ENCODE measurements at places on chromosomes 2 and 18.

GRCh38 chr2:238868067-238868524 lies 20.2 kb downstream of the TWIST2 start:
- no peak for DNase-seq

GRCh38 chr2:209208211-209208610 lies 215.6 kb upstream of the MAP2 start:
- peak; percentile 20 for DNase-seq

- DNase-seq = no peak
Measured at GRCh38 chr2:1758774-1759610, 14.7 kb upstream of the PXDN start.

- DNase-seq = peak; percentile 89
Measured at GRCh38 chr2:85413592-85414420, 3.6 kb upstream of the CAPG start.

- no peak for DNase-seq
Measured at GRCh38 chr18:28522236-28522635, 345.3 kb upstream of the CDH2 start.

- DNase-seq = no peak
Measured at GRCh38 chr2:218028189-218028495, 25.3 kb upstream of the TNS1 start.

DNA sequence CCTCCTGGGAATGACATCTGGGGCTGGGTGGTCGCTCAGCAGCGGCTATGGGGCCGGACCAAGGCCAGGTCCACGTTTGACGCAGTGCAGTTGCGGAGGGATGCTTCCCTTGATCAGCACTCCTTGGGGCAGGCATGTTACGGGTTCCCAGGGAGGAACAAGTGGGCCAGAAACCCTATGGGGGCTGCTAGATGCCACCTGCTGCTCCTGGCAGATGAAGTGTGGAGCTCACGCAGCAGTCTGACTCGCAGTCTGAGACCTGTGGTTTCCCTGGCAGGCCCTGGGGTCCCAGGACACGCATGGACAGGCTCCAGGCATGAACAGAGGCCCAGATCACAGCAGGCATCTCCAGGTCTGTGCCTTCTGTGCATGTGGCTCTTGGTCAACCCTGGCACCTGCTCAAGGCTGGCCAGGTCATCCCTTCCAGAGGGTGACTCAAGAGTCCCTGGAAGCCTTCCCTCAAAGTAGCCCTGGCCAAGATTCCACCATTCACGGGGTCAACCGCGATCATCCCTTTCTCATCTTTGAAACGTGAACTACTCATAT lies 20.0 kb downstream of the KCNF1 start:
- no peak for DNase-seq

DNA sequence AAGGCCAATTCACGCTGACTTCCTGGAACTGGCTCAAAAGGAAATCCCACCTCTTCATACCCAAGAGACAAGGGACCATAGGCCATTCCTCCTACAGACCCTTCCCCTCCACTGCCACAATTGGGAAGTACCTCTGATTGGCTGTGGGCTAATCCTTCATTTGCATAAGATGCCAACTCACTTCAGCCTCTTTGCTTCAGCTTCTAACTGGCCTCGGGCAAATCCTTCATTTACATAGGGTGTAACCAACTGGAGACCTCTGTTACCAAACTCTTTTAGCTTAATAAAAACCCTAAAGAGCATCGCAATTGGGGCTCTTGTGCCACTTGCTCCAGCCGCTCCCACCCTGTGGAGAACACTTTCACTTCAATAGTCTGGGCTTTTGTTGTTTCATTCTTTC lies 38.2 kb downstream of the MC2R start:
- DNase-seq = no peak

DNA sequence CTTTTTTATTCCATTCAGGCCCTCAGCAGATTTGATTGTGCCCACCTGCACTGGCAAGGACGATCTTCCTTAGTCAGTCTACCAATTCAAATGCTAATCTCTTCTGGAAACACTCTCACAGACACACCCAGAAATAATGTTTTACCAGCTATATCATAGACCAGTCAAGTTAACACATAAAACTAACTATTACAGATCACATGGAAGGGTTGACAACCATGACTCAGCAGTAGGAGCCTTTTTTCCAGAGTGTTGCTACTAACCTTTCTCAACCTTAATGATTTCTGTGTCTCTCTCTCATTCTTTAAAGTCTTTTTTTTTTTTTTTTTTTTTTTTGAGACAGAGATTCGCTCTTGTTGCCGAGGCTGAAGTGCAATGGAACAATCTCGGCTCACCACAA lies 143.5 kb upstream of the MSH6 start:
- peak; percentile 17 for DNase-seq

DNA sequence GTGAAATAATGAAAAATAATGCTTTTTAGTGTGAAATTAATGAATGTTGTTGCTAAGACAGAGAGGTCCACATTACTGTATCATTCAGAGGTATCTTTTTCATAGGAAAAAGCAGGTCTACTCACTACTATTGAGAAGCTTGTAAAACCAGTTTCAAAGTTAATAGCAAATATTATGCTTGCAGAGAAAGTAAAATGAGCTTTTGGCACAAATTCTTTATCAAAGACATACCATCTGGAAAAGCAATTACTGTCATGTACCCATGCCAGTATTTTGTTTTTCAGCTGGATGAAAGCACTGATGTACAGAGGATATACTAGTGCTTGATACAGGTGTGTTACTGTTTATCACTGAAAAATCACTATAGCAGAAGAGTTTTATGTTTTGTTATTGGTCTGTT lies 77.5 kb downstream of the NCOA1 start:
- DNase-seq = no peak

DNA sequence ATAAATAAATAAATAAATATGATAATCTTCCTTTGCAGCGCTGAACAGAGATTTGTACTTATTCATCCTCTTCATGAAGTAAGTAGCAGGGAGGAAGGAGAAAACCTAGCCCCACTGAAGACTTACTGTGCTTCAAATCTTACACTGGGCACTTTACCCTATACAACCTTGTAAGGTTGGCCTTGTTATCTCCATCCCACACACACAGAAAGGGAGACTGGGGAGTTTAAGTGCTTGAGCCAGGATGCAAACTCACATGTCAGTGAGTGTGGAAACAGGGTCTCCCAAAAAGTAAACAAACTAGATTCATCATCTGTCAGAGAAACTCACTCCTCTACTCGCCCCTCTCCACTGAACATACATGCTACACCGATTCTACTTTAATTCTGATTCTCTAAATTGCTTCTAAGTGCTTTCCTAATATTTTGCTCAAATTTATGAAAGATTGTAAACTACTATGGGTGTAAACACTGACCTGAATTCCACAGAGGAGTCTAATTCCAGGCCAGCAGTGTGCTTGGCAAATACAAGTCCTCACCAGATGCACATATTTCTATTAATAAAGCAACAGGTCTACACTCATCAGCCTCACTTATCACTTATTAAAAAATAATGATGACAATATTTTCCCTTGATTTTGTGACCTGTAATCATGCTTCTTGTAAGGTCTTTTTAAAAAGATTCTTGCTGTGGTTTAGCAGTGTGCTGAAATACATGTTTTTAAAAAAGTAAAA lies 155.5 kb downstream of the TCF4 start:
- no peak for DNase-seq

GRCh38 chr2:22486343-22486742 lies 898.6 kb upstream of the KLHL29 start:
- DNase-seq = no peak

DNA sequence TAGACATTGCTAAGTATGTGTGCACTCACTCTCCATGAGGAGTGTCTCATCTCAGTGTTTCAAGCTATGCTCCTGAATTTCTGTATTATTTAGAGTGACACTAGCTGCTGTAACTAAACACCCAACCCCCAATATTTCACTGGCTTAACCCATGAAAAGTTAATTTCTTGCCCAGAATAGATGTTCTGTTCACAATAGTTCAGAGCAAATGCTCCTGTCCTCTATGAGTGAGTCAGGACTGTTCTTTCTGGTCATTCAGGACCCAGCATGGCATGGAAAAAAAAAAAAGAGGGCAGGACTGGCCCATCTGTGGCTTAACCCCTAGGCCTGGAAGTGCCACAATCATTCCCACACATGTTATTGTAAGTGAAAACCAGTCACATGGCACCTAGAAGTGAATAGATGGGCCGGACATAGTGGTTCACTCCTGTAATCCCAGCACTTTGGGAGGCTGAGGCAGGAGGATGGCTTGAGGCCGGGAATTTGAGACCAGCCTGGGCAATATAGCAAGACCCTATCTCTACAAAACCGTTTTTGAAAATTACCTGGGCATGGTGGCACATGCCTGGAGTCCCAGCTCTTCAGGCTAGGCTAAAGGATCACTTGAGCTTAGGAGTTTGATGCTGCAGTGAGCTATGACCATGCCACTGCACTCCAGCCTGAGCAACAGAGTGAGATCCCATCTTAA lies 663.6 kb downstream of the IRS1 start:
- no peak for DNase-seq

DNA sequence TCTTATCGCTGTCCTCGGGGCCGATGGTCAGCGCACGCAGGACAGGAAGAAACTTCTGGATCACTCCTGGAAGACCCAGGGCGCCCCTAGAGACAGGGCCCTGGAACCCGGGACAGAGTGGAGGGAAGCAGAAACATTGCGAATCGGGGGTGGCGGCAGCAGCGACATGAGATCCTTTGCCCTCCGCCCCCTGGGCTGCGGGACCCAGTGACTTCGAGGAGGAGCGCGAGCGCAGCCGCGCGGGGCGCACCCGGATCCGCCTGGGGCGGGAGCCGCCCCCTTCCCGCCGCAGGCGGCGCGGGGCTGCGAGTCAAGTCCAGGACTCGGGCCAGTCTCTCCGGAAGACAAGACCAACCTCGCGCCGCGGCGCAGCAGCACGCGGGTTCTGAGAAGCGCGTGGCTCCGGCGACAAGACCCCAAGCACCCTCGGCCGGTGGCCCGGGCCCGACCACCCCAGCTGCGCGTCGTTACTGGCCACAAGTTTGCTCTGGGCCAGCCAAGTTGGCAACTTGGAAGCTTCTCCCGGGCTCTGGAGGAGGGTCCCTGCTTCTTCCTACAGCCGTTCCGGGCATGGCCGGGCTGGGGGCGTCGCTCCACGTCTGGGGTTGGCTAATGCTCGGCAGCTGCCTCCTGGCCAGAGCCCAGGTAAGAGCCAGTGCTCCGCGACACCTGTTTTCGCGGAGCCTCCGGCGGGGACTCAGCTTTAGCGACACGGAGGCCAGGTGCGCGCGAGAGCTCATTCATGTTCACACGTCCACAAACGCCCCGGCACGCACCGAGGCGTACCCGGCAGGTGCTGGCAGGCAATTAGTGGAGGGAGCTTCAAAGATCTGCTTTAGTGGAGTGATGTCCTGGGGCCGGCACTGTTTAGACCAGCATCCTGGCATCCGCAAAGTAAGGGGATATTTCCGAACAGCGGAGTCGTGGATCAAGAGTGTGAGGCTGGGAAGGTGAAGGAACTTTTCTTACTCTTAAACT lies at the start of gene PTH2R:
TSS of gene PTH2R (plus strand) at position 319 of the 978 bp plus-strand sequence. CDS start at position 571, 252 bp downstream.
- DNase-seq = peak; percentile 21

GRCh38 chr2:134193006-134193405 lies 60.9 kb upstream of the MGAT5 start:
- no peak for DNase-seq

DNA sequence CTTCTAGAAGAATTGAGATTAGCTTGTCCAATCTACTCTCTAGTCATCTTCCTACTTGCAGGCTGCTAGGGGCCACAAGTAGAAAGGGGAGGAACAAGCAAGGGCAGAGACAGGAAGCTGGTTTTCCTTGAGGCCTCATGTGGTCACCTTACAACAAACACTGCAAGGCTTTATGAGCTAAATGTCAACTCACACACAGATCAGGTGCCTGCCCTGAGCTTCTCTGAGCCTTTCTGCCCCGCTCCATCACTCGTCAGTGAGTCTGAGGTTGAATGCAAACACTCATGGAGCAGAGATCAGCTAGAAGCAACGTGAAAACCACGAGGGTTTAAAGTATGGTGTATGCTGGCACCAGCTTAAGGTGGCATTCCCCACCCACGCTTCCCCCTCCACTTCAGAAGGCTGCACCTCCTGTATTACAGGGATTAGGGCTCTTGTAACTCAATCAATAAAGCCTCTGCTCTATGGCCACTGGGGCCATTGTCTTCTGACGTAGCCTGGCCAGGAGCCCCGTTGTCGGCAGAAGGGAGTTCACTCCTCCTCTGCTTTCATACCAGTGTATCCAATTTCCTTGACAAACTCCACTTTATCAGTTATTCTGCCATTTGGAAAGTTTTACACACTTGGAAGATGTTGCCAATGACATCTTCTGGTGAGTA lies 5.4 kb upstream of the CRYGC start:
- DNase-seq = peak; percentile 43

GRCh38 chr2:138365581-138365980 lies 136.0 kb upstream of the SPOPL start:
- no peak for DNase-seq

GRCh38 chr18:60684843-60685513 lies 312.4 kb upstream of the MC4R start:
- DNase-seq = peak; percentile 11

- DNase-seq = no peak
Measured at GRCh38 chr2:20141056-20141762, 83.7 kb downstream of the SDC1 start.

DNA sequence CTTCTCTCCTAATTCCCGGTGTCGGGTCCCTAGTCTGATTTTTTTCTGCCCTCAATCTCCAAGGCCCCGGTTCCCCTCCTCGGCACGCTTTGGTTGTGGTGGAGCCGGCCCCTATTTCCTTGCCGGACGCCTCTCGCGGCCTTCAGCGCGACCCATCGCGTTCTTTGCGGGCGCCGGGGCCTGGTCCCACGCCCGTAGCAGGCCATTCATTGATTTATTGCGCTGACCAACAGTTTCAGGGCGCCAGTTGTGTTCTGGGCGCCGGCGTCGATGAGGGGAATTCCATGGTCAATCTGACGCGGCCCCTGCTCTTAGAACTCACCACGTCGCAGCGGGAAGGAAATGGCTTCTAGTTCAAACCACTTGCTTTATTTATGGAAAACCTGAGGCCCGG lies 396 bp downstream of the CNOT9 start:
- DNase-seq = peak; percentile 44

- no peak for DNase-seq
Measured at GRCh38 chr18:74284191-74284979, 7.4 kb downstream of the CYB5A start.

- no peak for DNase-seq
Measured at GRCh38 chr2:113181258-113182051, 7.7 kb downstream of the PSD4 start.

- DNase-seq = no peak
Measured at GRCh38 chr2:23510471-23510870, 125.5 kb downstream of the KLHL29 start.

GRCh38 chr2:37324536-37324785 lies 172 bp downstream of the PRKD3 start:
- no peak for DNase-seq

GRCh38 chr2:98556344-98557033 lies 51.8 kb downstream of the COA5 start:
- DNase-seq = no peak

DNA sequence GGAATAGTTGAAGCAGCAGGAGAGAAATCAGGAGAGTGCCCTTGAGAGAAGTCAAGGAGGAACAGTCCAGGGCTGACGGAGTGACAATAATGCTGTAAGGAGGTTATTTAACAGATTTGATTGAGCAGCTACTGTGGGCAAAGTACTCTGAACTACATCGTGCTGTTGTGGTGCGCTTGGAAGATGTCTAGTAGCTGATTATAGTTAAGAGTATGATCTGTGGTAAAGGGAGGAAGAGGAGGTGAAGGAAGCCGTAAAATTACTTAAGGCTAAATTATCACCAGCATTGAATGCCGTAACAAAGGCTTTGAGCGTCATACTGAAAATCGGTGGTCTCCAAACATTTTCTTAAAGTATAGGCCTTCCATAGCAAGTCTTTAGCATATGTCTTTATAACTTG lies 4.5 kb downstream of the PCBP1 start:
- no peak for DNase-seq

Measured in small intestine (tissue), 16 donors.